ENCODE measurements at places on chromosomes 5 and 9.

DNA sequence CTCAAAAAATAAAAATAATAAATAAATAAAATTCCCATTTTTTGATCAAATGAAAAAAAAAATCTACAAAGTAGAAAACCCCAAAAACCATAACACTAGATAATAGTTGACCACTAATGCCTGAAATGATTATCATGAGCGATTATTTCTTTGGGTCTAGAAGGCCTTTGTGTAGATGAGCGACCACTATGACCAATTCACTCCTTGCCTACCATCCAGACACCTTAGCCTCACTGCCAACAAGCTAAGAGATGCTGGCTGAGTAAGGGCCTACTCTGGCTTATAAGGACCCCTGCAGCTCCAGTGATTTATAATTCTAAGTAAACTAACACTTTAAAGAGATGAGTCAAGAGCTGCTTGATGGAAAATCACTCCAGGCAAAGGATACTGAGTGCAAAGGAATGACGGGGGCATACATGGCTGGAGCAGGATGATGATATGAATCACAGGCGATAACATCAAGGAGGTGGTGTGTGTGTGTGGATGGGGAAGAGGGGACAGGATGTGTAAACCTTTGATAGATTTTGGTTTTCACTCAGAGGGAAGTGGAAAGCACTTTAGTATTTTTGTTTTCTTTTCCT lies 4.8 kb upstream of the F2RL1 start:
- DNase-seq = no peak

DNA sequence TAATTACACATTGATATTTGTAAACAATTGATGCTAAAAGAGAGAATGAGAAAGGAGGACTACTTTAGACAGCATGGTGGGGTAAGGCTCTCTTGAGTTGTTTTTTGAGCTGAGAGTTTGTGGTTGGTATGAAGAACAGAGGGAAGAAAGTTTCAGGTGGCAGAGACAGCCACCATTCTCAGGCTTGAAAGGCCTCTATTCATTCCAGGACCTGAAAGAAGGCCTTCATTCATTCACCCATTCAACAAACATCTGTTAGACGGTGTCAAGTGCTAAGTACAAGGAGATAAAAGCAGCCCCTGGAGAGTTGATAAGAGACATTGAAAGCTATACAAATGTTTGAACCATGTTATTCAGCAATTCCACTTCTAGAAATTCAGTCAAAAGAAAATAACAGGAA lies 21.7 kb upstream of the ADAM19 start:
- DNase-seq = no peak

DNA sequence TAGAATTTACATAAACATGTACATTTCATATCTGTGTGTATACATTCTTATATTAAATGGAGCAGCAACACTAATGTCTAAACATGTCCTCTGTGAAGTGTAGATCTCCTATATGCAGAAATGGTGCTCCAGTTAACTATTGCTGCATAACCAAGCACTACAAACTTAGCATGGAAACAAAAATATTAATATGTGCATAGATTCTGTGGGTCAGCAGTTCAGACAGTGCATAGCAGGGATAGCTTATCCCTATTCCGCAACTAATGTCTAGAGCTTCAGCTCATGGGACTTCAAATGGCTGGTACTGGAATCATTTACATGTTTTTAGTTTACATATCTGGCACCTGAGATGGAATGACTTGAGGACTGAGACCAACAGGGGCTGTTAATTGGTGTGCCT lies 652.1 kb downstream of the TLE4 start:
- DNase-seq = no peak

GRCh38 chr9:26399556-26399955 lies 493.0 kb downstream of the CAAP1 start:
- DNase-seq = no peak

Measured in stimulated activated CD4-positive, alpha-beta T cell treated with anti-CD3 and anti-CD28 coated beads, Interleukin-15, amount 100 ng/mL, for 1 hour (primary cell).